ENCODE measurements at places on chromosomes 7 and 10.

DNA sequence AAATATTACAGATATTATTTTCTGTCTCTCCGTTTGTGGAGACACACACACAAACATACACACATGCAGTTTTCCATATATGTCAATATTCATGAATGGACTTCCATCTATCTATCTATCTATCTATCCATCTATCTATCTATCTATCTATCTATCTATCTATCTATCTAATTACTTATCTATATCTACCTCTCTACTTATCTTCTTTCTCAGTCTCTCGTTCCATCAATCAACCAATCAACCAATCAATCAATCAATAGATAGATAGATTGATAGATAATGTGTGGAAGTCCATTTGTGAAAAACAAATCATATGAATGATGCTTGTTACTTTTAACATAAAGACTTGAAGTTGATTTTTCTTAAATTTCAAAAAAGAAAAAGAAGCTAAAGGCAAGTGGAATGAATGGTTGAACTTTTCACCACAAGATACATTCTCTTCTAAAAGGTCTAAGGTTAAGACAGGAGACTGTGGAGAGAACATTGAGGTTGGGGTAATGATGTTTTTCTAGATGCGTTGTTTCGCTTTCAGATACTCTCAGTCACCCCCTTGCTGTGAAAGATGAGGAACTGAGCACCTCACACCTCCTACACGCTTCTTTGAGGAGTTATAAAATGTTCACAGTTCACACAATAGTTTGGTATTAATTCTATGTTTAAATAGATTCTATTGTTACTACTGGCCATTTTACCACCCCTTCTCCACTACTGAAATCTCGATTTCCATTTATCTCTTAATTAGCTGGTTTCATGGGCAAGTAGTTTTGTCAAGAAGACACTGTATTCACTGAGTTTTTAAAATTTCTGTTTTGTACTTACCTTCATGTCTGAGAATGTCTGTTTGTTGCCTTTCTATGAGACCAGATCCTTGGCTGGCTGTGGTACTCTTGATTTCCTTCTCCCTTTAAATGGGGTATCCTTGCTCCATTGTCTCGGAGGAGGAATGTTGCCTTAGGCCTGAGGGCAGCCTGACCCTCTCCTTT lies 114.1 kb downstream of the EMX2 start:
- no peak for DNase-seq

DNA sequence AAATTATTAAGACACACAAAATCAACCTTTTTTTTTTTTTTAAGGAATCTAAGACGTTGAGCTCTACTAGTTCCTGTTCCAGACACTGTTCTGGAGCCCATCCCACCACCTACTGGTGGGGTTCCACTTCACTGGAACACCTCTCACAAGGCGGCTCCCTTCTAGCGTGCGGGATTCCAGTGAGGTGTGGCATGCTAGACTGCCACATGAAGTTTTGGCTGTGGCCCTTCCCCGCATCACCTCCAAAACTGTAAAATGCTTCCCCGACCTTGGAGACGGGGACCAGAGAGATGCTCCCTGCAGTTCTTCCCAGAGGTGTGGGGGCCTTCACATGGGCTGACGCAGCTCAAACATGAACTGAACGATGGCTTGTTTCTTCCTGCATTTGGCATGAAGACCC lies 12.6 kb downstream of the FAM53B start:
- DNase-seq = no peak

DNA sequence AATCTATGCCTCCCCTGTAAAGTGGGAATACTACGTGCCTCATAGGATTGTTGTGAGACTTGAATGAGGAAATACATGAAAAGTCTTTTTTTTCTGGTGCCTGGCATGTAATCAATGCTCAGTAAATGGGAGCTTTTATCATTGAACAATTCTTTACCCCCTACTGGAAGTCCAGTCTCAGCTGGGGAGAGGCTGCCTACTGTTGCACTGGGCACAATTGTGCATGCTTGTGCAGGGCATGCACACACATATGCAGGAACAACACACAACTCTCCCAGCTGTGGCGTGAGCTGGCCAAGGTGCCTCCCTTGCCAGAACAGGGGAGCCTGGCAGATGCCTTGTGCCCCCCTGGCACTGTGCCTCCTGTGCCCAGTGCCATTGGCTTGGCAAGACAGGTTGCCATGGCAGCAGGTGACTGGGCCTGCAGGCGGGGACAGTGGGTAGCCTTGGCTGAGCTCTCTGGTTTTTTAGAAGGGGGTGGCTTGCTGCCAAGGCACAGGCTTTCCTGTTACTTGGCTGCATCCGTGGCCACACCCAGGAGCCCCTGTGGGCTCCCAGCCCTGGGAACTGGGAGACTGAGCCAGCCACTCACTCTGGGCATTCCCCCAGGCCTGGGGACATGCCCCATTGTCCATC lies 16.1 kb upstream of the PALD1 start:
- no peak for DNase-seq

DNA sequence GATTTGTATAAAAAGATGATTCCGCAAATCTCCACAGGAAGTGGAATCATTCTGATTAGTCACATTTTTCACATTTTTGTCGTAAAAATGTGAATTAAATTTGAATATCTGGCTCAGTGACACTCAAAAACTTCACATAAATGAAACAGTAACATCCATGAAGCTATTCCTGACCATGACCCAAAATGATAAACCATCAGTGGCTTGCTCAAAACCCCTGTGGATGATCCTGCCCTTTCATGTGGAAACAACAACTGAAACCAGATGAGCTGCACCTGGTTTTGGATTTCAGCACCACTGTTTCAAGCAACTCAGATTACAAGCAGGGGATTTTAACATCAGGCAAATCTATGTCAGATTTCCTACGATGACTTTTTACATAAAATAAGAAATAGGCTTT lies 80.3 kb downstream of the AMPH start:
- DNase-seq = no peak

- no peak for DNase-seq
Measured at GRCh38 chr10:83943049-83943448, 196.3 kb upstream of the GHITM start.

DNA sequence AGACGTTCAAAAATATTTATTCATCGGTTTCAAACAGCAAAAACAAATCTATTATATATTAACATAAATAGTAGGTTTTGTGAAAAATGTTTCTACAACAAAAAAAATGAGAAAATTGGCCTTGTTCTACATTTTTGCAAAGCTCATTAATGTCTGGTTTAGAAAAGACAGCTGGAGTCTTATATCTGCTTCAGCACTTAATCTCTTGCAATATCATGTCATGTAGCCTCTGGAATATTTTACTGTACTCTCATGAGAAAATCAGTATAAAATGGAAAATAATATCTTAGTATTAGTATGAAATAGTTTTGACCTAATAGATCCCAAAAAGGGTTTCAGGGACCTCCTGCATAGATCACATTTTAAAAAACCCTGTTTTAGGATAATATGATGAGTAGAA lies 326.6 kb downstream of the ARL4A start:
- DNase-seq = no peak

GRCh38 chr10:33897291-33897752 lies 562.9 kb upstream of the NRP1 start:
- DNase-seq = peak; percentile 58

- peak; percentile 27 for DNase-seq
Measured at GRCh38 chr7:38232502-38233366, 40.7 kb downstream of the TARP start.

- peak; percentile 69 for DNase-seq
Measured at GRCh38 chr10:3873728-3874461, 88.9 kb upstream of the KLF6 start.

- no peak for DNase-seq
Measured at GRCh38 chr7:136605532-136606329, 262.7 kb upstream of the CHRM2 start.
